Posterior vena cava (tissue), 2 donors: ENCODE measurements at places on chromosomes 3 and 15. TPM values are rescaled to one million over a fixed set of nuclear protein-coding genes. Genes with fewer than 3 reads are reported as not detected.

The SCN11A gene
- total RNA-seq: 0.29 TPM

DNA sequence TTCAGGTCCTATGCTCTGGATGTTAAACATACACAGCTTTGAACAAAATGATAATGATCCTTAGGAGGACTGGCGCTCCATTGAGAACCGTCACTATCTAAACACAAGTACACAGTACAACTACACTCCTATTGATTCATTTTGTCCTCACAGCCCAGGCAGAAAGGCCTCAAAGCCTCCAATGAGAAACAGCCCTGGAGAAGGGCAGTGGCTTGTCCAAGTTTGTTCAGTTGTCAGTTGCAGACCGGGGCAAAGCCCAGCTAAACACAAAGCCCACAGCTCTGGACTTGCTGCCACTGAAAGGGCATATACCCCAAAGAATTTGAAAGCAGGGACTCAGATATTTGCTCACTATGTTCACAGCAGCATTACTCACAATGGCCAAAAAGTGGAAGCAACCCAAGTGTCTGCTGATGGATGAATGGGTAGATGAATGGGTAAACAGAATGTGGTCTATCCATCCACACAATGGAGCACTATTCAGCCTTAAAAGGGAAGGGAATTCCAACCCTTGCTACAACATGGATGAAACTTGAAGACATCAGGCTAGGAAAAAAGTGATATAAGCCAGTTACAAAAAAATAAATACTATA is 34.7 kb downstream of the NUP210 start:
- DNase-seq: no peak

The ATP2B2 gene
- 0.42 TPM for total RNA-seq

DNA sequence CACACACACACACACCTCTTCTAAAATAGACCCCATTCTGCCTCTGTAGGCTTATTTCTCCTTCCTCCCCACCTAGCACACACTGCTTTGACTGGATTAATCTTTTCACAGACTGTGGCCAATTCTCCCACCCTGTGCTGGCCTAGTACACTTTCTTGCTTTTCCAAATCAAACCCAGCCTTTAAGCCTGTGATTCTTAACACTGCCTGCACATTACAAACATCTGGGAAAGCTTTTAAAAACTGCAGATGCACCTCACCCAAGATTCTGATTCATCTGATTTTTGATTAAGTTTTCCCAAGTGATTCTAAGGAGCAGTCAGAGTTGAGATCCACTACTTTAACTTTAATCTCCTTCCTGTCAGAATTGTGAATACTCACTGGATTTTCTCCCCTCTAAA is 12.8 kb downstream of the CSNK1G1 start:
- DNase-seq: no peak

The FANCD2OS gene
- not detected for total RNA-seq

The WDR93 gene
- not detected for total RNA-seq

DNA sequence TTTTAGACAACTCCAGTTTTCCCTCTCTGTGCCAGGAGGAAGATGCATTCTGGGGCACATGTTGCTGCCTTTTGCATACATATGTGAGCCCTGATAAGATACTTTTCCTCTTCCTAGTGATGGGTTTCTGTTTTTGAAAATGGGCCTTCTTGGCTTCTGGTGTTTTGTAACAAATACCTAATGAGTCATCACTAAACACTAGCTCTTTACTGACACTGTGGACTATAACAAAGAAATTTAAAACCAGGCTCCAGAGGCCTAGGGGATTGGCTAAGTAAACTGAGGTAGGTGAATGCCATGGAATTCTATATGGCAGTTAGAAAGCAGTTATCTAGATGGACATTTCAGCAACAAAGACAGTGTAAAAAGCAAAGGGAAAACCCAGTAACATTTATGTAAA is 93.4 kb upstream of the NR2E3 start:
- no peak for DNase-seq

DNA sequence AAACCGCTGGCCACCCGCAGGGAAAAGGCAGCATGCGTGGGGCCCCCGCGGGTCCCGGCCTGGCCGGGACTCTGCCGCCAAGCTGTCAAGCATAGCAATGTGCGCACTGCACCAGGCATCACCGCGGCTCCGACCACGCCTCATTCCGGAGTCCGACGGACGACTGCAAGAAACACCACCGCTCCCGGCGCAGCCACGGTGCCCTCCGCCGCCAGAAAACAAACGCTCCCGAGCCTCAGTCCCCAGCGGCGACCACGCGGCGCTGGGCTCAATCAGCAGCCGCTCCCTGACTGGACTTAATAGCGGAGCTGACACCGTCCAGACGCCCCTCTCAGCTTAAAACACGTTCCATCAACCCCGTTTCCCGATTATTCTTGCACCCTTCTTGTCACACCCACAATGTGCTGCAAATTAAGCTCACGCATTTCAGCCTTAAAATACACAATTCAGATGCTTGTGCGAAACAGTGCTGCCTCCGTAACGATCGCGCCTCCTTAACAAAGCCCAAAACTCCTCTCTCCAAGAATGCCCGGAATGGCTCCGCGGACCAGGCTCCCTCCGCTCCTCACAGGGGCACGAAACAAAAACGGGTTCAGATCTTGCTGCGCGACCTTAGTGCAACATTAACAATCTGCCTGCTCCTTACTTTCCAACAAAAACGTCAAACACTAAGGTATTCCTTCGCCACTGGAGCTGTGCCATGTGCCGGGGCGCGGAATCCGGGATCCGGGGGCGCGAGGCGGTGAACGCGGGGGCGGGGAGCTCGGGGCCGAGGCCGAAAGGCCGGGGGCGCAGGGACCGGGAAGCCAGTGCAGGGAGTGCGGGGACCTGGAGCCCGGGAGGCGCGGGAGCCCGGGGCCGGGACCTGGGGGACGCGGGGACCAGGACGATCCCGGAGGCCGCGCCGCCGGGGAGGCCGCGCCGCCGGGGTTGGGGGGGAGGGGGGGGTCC is 655 bp downstream of the CYFIP1 start:
- peak; percentile 90 for DNase-seq

DNA sequence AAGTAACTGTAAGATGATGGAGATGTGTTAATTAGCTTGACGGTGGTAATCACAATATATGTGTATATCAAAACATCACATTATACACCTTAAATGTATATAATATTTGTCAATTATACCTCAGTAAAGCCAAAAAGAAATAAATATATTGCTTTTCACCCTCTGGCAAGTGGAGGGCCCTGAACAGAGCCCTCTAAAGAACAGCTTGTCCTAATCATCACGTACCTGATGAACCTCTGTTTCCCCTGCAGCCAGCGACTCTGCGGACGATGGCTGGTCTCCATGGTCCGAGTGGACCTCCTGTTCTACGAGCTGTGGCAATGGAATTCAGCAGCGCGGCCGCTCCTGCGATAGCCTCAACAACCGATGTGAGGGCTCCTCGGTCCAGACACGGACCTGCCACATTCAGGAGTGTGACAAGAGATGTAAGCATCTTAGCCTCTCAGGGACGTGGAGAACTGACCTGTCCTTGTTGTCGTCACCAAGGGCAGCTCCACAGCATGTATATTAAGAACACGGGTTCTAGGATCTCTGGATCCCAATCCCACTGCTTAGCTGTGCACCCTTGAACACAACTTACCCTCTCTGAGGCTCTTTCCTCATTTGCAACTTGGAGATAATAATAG is 6.3 kb downstream of the THBS1 start:
- no peak for DNase-seq

The EFCC1 gene
- 1.3 TPM for total RNA-seq

The NRROS gene
- 8.0 TPM for total RNA-seq

The DRD3 gene
- not detected for total RNA-seq

The KNG1 gene
- 0.14 TPM for total RNA-seq

- DNase-seq: no peak
These were observed 11.8 kb downstream of the FBXL22 start for GRCh38 chr15:63608989-63609388.
